Cardiac fibroblast (primary cell): ENCODE measurements at places on chromosomes 7 and 10.

DNA sequence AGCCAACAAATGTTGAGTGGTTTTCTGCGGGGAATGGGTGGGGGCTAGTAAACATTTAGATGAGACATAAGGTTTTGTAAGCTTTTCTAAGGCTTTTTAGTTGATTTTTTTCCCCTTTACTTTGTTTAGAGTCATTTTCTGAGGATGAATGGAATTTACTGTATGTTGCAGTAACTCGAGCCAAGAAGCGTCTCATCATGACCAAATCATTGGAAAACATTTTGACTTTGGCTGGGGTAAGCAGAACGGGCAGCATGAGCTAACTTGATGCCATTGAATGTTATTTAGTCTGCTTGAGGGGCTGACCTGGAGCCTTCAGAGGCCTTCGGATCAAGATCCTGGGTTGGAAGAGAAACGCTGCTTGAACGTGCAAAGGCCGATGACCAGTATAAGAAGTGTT is 37.3 kb downstream of the FBH1 start:
- peak; percentile 68 for DNase-seq

GRCh38 chr7:72152161-72153131 is 259.7 kb downstream of the CALN1 start:
- no peak for DNase-seq

GRCh38 chr10:128286141-128286761 is 160.0 kb upstream of the MKI67 start:
- DNase-seq = no peak

DNA sequence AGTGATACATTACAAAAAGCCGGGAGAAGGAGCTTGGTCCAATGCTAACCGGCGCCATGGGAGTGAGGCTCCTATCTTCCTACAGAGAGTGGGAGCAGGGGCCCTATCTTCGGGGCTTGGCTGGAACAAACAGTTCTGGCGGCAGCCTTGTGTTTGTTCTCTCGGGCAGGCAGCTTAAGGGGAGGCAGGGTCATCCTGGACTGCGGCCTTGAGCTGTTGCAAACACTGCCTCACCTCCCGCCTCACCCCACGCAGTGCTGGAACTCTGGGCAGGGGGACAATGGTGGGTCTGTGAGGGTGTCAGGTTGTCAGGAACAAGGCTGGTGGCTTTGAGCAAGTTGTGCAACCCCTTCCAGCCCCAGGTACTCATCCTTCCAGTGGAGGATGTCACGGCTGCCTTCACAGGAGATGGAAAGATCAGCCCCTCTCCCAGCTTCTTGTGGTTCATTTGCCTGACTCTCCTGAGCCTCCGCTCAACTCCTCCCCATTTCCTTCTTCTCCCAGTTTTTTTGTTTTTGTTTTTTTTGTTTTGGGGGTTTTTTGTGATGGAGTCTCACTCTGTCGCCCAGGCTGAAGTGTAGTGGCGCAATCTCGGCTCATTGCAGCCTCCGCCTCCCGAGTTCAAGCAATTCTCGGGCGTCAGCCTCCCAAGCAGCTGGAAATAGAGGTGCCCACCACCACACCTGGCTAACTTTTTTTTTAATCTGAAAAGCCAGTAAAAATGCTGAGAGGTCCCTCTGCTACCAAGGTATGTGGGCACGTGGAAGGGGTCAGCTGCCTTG is 57.4 kb downstream of the SPOCK2 start:
- DNase-seq = no peak

DNA sequence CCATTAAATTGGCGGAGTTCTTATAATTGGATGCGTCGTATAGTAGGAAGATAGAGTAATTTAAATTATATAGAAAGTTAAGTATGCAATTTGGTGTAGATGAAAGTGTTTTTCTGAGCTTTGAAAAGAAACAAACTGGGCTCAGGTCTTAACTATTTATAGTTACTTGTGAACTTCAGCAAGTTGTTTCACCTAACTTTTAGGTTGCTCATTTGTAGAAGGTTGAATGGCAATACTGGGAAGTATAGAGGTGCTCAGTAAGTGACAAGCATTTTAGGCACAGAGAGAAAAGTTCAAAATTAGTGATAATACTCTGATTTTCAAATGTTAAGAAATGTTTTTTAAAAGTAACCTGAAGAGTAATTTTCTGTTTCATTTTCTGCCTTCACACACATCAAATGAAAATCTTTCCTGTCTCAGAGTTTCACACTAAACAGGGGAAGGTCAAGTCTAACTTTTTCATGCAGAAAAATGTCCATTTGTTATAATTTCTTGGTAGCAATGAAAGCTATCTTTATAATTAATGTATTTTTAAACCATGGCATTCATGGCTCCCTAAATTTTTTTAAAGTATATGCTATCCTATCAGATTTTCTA is 146.5 kb downstream of the PHF14 start:
- DNase-seq = no peak

DNA sequence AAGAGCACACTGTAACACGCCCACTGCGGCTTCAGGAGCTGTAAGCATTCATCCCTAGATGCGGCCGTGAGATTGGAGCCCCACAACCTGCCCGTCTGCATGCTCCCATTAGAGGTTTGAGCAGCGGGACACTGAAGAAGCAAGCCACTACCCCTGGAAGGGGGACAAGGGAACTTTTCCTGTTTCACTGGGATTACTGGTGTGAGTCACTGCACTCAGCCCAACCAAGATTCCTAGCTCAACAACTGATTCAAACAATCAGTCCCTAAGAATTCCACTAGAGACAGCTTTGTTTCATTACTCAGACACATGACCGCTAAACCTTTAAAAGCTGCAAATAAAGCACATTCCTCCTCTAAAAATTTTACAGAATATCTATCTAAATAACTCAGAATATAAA is 69.8 kb downstream of the ORC5 start:
- peak; percentile 38 for DNase-seq

DNA sequence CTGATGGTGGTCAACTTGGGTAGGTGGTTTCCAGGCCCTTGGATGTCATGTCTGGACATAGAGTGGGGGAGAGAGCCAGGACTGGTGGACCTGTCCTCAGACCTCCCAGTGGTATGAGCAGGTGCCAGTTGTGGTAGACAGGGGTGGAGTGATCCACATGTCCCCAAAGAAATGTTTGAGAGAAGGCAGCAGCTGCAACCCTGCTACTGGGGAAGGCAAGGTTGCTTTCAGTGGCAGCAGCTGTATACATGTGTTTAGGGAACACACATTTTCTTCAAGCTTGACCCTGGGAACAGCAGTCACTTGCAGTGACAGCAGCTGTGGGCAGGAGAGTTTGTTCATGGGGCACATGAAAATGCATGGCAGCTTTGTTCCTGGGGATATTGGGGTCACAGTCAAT is 882.6 kb upstream of the C7orf33 start:
- DNase-seq = no peak

DNA sequence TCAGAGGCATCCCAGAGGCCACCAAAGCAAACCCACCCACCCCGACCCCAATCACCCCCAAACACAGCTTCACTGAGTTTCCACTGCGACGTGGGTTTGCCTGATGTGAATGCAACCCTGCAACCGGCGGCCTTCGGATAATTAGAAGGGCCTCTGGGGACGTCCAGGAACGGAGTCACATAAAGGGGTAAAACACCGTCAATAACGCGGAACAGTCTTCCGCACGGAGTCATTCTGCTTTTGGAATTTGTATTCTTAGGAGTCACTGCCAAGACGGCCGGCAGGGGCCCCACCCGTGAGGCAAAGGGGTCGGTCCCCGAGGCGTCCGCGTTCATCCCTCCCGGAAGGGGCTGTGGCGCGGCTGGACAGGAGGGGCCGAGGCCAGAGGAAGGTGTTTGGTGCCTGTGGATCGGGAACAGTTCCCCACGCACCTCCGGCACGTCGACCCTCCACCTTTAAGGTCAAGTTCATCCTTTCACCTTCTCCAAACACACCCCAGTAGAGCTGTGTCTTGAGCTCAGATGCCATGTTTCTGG is 36.7 kb upstream of the PDGFA start:
- no peak for DNase-seq

DNA sequence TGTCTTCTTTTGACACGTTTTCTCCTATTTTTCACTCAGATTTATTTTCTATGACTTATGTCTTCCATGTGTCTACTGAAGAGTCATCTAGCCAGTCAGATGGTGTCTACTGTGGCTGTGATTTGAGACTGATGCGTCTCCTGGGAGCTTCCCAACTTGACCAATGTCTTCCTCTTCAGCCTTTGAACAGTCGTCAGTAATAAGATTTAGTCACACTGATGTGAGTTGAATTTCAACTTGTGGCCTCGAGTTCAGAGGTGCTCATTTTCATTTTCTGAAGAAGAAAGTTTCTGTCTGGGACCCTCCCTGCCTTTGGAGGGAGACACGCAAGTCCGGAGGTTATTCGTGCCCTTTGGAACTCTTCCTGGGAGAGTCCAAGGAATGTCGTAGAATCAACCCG is 221.9 kb upstream of the INHBA start:
- DNase-seq = peak; percentile 24

DNA sequence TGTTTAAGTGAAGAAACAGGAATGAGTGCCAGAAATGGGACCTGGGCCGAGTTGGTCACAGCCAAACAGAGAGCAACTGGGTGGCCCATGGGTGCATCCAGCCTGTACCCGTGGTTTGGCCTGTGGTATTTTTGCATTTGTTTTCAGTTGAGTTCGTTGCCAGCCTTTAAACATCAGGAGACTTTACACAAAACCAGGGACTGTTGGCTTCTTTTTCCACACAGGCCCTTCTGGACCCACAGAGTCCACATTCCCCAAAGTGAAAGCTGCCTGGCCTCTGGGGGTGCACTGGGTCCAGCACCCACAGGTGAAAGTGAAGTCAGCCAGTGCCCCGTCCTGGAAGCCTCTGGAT is 54.1 kb upstream of the TNS3 start:
- no peak for DNase-seq

GRCh38 chr10:128881086-128881485 is 586.0 kb upstream of the MGMT start:
- DNase-seq = no peak

DNA sequence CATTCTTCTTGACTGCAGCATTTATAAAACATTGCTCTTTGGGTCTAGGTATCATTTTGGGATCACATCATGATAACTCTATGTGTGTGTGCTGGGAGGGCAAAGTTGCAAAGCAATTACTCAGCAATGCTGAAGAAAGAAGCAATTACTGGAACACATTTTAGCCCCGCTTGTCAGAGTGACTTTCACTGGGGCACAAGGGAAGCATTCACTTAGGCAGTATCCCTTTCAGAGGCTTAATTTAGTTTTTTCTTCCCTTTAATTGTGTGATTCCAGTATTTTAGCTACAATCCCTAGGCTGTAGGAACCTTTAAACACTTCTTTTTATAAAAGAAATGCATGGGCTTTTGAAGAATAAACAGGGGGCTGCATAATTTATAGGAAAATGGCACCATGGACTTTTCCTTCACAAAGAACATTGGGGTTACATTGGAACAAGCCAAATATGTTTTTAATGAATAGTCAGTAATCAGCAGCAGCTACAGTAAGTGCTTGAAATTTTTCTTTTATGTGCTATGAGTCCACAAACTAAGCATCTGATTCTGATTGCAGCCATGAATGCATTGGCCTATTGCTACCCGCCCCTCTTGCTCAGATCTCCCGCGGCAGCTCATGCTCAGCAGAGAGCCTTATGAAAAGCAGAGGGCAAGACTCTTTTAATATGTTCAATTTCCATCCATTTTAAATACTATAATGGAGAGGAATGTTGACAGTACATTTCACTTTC is 51.2 kb upstream of the NXPH1 start:
- DNase-seq = no peak

DNA sequence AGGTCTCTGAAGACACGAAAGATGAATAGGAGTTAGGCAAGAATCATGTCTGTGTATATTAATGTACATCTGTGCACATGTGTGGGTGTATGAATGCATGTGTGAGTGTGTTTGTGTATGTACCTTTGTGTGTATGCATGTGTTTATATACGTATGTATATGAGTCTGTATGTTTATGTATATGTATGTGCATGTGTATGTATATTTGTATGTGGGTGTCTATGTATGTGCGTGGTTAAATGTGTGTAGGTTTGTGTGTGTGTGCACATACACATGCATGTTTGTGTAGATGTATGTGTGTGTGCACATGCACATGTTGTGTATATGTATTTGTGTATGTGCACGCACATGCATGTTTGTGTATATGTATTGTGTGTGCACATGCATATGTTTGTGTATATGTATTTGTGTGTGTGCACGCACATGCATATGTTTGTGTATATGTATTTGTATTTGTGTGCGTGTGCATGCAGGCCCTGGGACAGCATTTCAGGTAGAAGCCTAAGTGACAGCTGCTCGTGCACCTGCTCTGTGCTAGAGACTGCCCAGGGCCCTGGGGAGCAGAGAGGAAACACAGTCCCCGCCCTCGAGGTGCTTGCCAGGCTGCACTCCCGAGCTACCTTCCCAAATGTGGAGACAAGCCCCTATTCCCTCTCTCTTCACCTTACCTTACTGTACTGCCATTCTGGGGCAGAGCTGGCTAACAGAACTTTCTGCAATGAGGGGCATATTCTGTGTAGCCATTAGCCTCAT is 12.1 kb downstream of the PNLIPRP1 start:
- DNase-seq = no peak

GRCh38 chr7:44909596-44910389 is 24.5 kb upstream of the PURB start:
- no peak for DNase-seq

DNA sequence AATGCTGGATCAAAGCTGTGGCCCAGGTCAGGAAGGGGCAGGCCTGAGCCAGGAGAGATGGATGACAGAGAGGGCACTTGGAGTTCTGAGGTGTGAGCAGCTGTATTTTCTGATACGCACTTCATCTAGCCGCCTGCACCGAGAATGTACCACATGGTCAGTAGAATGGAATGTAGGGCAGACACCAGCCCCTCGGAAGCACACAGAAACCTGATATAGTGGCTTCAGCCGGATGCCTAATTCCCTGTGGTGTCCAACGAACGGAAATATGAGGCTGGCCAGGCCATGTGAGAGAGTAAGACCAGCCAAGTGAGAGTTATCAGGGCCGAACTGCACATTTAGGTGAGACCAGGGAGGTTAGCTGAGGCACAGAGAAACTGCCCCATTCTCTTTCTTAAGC is 46.7 kb upstream of the PLCE1 start:
- DNase-seq = peak; percentile 83

GRCh38 chr10:26311383-26311940 is 94.9 kb downstream of the GAD2 start:
- DNase-seq = no peak

DNA sequence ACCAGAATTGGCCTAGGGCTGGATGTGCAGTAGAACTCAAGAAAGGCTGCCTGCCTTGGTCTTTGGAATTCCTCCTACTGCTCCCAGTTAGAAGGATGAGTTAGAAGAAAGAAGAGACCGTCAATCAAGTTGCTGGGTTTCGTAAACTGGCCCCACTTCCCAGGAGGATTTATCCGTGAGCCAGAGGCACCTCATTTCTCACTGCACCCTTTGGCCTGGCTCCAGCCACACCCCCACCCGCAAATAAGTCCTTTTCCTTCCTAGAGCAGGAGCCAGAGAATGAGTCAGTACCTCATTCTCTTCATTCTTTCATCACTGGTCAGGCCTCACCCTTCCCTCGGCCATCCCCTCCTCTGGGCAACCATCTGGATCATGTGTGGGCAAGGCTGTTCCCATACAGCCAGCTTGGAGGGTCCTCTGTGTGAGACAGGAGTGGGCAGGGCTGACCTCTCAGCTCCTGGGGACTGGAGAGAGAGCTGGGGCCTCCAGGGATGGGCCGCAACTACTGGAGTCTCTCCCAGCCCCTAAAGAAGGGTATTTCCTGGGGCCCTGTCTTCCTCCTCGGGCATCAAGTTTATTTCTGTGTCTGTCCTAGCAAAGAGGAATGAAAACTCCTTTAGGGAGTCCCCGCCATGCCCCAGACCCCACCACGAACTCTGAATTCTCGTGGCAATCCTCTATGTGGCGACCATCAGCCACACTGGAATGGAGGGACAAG is 87.2 kb upstream of the DUSP5 start:
- peak; percentile 96 for DNase-seq
